ENCODE measurements at places on chromosomes 7 and 10.

- DNase-seq, result no peak
Measured at GRCh38 chr7:93011351-93012294, 106.2 kb downstream of the SAMD9 start.

- no peak for DNase-seq
Measured at GRCh38 chr10:97178074-97178473, 7.7 kb downstream of the SLIT1 start.

- no peak for DNase-seq
Measured at GRCh38 chr7:109295158-109295557, 725.5 kb downstream of the DNAJB9 start.

DNA sequence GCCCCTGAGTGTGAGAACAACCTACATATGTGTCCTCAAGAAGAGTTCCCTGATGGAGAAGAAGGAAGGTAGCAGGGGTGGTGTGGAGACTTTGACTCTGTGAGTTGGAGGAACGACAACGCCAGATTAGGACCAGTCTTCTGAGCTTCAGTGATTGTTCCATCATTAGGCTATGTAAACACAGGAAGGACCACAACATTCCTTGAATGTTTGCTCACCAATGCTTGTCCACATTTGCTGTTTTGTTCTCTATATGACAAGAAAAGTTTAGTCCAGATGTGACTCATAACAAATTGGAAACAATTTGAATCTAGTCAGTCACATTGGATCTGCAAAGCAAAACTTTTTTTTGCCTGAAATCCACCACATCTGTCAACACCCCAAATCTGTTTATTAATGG is 62.7 kb downstream of the ENTPD1 start:
- no peak for DNase-seq

DNA sequence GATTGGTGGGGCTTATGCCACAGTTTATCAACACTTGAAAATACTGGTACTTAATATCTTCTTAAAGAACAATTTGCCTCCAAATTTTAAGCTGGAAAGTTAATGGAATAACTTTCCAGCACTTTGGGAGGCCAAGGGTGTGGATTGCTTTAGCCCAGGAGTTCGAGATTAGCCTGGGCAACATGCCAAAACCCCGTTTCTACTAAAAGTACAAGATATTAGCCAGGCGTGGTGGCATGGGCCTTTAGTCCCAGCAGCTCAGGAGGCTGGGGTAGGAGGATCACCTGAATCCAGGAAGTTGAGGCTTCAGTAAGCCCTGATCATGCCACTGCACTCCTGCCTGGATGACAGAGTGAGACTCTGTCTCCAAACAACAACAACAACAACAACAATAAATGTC is 56.0 kb downstream of the PRF1 start:
- no peak for DNase-seq

DNA sequence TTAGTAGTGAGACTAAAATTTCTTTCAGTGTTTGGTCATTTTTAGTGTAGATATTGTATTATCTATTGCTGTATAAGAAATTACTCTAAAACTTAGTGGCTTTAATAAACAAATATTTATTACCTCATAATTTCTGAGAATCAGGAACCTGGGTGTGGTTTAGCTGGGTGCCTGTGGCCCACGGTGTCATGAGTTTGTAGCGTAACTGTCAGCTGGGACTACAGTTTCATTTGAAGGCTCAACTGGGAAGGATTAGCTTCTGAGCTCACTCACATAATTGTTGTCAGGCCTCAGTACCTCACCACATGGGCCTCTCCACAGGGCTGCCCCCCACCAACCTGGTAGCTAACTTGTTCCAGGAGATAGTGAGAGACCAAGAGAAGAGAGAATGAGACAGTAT is 98.5 kb downstream of the SRI start:
- DNase-seq, result no peak

- DNase-seq, result peak; percentile 17
Measured at GRCh38 chr10:120824881-120825309, 26.3 kb upstream of the WDR11 start.

DNA sequence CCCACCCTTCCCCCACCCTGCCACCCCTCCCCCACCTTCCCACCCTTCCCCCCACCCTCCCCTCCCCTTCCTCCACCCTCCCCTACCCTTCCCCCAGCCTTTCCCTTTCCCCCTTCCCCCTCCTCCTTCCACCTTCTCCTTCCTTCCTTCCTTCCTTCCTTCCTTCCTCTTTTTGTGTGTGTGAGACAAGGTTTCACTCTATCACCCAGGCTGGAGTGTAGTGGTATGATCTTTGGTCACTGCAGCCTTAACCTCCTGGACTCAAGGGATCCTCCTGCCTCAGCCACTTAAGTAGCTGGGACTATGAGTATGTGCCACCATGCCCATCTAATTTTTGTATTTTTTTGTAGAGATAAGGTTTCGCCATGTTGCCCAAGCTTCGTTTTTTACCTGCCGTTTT is 35.2 kb downstream of the CYP17A1 start:
- DNase-seq, result no peak

DNA sequence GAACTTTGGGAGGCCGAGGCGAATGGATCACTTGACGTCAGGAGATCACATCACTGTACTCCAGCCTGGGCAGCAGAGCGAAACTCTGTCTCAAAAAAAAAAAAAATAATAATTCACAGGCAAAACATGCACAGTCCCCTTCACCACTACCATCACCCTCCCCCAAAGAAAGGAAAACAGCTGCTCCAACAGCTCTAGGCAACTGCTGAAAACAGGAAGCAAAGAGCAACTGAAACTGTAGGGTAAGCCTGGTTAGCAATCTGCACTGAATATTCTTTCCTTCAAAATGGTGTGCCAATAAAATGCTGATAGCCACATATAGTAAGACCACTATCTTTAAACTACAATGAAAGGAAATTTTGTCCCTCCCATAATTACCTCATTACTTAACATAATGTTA is 11.8 kb downstream of the NT5C2 start:
- no peak for DNase-seq

GRCh38 chr10:97719602-97720001 is 6.1 kb downstream of the MARVELD1 start:
- no peak for DNase-seq

GRCh38 chr7:780516-780915 is 51.8 kb upstream of the SUN1 start:
- DNase-seq, result no peak

DNA sequence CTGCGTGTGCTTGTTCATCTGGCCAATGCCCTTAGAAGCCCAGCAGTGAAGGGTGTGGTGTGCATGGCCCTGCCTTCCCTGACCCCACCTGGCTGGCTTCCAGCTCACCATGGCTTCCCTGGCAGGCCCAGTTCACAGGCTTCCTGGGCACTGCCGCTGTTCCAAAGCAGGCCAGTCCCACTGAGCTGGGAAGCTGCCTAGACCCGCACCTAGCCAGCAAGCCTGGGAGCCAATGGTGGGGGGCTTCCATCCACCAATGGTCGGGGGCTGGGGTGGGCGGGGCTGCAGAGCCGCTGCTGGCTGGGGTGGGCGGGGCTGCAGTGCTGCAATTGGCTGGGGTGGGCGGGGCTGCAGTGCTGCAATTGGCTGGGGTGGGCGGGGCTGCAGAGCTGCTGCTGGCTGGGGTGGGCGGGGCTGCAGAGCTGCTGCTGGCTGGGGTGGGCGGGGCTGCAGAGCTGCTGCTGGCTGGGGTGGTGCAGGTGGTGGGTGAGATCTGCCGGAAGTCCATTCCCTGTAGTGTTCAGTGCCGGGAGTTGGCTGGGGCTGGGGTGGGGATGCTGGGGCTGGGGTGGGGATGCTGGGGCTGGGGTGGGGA is 12.4 kb downstream of the CALY start:
- peak; percentile 55 for DNase-seq

GRCh38 chr10:120253131-120253530 is 203.9 kb upstream of the PLPP4 start:
- DNase-seq, result no peak

DNA sequence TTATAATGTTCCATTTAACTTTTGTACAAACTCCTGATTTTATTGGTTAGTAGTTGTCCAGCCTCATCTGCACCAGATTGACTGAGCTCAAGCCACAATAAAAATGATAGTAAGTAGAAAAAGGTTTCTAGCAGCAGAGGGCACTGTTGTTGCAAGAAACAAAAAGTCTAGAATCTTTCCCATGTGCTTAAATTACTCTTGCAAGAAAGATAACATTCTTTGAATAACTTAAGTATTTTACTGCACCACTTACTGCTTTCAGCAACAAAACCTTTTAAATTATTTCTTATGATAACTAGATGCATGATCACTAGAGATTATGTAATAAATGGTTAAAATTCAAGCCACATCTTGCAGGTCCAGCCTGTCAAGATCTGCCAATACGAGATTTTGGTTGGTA is 27.0 kb downstream of the LMOD2 start:
- no peak for DNase-seq

GRCh38 chr10:101897633-101898032 is 54.0 kb upstream of the KCNIP2 start:
- no peak for DNase-seq

All from CD4-positive, alpha-beta T cell (primary cell).